ENCODE measurements at places on chromosomes 2 and 18.
A peak's percentile ranks its signal among the peaks of the same experiment; 100 is the strongest.

- DNase-seq: no peak
These were observed 89.6 kb upstream of the MAP3K20 start for GRCh38 chr2:172986040-172986439.

- DNase-seq: peak; percentile 10
These were observed 29.4 kb downstream of the KIF1A start for GRCh38 chr2:240790370-240791220.

DNA sequence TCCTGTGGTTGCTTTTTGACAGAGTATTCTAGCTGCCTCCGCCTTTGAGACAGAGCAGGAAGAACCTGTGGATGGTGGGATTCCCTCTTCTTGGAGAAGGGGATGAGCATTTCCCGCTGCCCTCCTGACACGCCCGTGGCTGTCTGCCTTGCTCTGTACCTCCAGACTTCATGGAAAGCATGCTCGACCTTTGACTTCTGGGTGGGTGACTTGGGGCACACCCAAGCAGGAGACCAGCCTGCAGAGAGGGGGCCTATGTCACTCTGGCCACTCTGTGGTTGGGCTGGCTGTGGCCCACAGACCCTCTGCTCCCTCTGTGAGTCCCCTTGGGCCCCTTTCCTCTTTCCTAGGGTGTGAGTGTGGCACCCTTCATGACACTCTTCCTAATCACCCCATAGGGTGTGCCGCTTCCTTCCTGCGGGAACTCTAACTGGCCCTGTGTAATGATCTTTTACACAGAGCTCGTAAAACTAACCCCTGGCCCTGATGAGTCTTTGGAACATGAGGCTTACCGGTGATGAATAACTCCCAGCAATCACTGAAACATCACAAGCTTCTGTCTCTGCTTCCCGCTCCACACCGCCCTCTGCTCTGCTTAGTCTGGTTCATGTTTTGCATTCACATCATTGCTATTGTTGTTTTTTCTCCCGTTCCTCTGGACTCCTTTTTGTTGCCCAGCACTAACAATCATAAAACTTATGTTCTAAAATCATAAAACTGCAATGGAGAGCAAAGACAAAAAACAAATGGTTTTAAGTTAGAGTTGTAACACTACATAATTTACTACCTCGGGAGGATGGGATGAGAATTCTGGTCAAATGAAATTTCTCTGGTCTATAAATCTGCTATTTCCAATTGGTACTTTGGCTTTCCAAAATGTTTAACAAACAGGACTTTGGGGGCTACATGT lies 101.1 kb downstream of the SH3YL1 start:
- no peak for DNase-seq

- DNase-seq: peak; percentile 18
These were observed 49.3 kb downstream of the USP34 start for GRCh38 chr2:61421611-61422010.

- no peak for DNase-seq
These were observed 10.0 kb upstream of the CD302 start for GRCh38 chr2:159808032-159808425.

- DNase-seq: no peak
These were observed 430.0 kb upstream of the VWC2L start for GRCh38 chr2:213980883-213981282.

- DNase-seq: no peak
These were observed 190.4 kb downstream of the PMAIP1 start for GRCh38 chr18:60090170-60090569.

GRCh38 chr2:221775096-221775495 lies 203.0 kb upstream of the EPHA4 start:
- no peak for DNase-seq

DNA sequence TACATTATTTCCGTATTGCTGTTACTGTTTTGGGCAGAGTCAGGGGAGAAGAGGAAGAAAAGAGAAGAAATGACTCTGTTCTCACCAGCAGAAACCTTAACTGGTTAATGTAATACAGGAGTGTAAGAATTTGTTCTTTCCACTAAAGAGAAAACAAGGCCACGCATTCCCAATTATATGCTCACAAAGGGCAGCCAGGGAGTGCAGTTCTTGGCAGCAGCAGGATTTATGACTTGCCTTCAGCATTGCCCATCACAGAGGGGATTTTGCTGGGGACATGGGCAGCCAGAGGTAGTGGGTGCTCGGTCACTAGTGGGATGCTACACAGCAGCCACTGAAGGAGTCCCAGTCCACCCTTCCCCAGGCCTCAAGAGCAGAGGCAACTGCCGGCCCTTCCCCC lies 18.4 kb downstream of the MREG start:
- no peak for DNase-seq

DNA sequence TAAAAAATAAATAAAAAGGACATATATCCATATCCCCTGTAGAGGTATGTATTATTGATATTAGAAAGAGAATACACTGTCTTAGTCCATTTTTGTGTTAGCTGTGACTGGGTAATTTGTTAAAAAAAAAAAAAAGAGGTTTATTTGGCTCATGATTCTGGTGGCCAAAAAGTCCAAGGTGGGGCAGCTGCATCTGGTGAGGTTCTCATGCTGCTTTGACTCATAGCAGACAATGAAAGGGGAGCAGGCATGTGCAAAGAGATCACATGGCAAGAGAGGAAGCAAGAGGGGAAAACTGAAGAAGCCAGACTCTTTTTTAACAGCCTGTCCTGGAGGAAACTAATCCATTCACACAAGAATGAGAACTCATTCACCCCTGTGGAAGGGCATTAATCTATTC lies 101.6 kb upstream of the MAP4K3 start:
- no peak for DNase-seq

DNA sequence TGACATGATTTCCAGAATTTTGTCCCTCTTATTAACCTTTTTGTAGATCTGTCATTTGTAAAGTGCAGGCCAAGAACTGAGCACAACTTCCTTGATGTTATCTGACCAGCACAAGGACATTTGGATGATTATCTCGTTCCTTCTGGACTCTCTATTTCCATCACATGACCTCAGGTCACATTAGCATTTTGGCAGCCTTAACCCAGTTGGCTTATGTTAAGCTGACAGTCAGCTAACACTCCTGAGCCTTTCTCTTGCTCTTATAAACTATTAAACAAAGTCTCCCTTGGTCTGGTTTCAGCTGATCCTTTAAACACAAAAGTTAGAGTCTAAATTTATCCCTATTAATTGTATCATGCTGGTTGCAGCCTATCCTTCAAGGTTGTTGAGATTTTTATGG lies 167.2 kb upstream of the RBBP8 start:
- no peak for DNase-seq

- no peak for DNase-seq
These were observed 214.2 kb downstream of the PTGR3 start for GRCh38 chr18:74994502-74995418.

GRCh38 chr2:219448099-219448775 lies 13.6 kb downstream of the SPEG start:
- no peak for DNase-seq

- no peak for DNase-seq
These were observed 35.1 kb upstream of the ROCK2 start for GRCh38 chr2:11379558-11379957.

- DNase-seq: no peak
These were observed 359 bp downstream of the FRZB start for GRCh38 chr2:182866095-182866460.

DNA sequence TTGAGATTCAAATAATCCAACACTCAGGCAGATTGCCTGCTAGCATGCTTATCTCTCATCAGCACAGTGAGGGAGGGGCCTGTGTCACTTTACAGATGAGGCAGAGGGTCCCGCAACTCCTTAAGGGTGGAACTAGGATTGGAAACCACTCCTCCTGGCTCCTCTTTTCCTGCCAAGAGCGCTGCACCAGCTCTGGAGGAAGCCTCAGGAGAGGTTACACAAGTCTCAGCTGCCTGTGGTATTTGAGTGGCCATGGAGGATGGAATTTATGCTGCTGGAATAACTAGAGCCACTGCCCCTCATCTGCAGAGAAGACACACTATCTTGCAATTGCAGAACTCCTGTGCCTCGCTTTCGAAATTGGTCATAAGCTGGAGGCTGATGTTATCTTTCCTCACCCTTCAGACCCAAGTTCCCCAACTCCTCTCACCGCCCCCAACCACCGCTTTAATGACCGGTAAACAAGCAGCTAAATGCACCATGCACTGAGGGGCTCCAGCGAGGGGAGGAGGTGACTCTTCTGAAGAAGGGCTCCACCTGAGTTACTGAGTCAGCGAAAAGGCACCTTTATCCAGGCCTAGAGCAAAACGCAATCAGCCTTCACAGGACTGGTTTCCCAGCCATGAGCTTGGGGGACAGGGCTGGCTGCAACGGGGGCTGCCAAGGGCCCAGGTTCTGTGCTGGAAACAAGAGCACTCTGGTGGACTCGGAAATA lies 245.8 kb downstream of the SOX11 start:
- no peak for DNase-seq

GRCh38 chr2:207066791-207067460 lies 98.8 kb downstream of the KLF7 start:
- DNase-seq: no peak

DNA sequence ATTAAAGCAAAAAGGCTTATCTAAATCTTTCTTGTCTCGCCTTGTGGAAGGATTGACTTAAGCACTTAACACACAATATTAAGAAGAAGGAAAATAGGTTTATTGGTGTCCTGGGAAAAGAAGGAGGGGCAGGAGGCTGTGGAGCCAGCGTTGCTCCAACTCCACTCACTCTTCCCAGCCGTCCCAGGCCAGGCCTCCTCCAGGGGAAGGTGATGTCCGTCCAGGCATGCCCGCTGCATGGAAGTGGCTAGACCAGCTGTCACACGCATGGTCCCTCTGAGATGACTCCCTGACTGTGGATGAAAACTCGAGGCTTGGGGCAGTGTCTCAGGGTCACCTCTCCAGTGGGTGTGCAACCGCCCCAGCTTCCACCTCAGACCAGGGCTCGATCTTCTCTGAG lies 281.1 kb downstream of the GALR1 start:
- no peak for DNase-seq

- no peak for DNase-seq
These were observed 60.4 kb downstream of the SNTG2 start for GRCh38 chr2:1011006-1011405.

DNA sequence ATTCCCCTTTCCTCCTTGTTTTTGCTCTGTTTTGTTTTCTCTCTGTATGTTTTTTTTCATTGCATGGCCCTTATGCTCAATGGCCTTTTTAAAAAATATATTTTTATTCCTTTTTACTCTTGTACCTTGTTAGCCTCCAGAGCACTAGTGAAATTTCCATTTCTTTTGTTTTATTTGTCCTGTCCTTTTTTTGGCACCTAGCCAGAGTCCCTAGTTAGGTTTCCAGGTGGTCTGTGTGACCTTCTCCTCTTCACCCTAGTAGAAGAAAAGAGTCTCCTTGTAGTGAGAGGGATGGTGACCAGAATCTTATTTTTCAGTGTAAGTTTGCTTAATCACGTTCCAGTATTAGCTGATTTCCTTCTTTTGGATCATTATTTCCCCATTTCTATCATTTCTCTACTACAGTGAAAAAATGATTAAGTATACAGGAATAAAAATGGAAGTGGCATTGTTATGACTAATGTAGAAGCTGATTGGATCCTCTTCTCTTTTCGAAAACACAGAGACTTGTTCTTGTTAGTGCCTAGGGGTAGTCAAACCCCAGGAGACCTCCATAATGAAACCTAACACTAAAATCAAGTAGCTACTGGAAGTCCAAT lies 65.9 kb downstream of the NBEAL1 start:
- DNase-seq: no peak

All from T-helper 17 cell (primary cell).